ENCODE measurements at places on chromosomes 2 and 18.

DNA sequence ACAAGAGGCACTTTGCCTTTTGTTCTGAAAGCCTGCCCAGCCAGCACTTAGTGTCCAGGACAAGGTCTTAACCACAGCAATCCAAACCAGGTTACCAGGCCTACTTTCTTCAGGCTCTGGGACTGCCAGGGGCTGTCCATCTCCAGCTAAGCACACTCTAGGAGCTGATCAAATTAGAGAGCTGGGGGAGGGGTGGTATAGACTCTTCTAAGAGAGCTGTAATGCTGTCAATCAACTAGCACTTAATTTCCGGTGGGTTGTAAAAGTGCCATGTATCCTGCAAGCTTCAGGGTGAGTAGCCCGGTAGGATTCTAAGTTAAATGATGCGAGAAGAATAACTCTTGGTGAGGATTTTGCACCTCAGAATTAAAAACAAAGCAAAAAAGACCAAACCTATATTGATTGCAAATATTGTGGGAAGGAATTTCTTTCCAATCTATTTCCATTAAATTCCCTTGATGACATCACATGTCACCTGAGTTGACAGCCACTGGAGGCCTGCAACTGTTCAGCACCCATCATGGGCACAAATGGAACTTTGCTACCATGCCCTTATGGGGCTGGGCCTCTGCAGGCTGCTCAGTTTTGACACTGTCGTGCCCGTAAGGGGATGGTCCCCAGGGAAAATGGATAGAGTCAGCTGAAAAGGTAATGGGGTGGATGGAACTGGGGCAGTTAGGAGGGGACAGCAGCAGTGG is 8.7 kb upstream of the COX7A2L start:
- no peak for DNase-seq

GRCh38 chr18:63700501-63700900 is 2.3 kb upstream of the SERPINB11 start:
- DNase-seq, result no peak

DNA sequence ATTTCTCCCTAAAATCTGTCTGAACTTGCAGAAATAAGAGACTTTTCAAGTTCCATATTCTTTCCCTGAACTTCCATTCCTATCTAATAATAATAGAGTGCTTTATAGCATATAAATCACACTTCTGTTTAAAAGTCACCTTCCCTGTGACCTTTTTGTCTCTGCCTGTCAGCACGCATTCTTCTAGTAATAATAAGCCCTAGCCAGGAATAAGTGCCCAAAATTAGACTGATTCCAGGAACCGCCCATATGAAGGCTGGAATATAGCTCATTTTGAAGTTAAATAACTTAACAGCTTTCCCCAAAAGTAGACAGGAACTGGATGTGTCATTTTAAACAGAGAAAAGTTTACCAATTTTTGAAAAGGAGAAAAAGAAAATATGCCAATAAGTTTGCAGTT is 576.5 kb downstream of the EPHA4 start:
- no peak for DNase-seq

GRCh38 chr2:26904839-26905238 is 56.9 kb downstream of the DPYSL5 start:
- DNase-seq, result no peak

- DNase-seq, result no peak
Measured at GRCh38 chr18:59690996-59691395, 6.2 kb downstream of the CCBE1 start.

GRCh38 chr2:46521215-46521683 is 41.9 kb downstream of the TMEM247 start:
- DNase-seq, result no peak

- DNase-seq, result no peak
Measured at GRCh38 chr18:22335731-22336198, 82.0 kb downstream of the CTAGE1 start.

DNA sequence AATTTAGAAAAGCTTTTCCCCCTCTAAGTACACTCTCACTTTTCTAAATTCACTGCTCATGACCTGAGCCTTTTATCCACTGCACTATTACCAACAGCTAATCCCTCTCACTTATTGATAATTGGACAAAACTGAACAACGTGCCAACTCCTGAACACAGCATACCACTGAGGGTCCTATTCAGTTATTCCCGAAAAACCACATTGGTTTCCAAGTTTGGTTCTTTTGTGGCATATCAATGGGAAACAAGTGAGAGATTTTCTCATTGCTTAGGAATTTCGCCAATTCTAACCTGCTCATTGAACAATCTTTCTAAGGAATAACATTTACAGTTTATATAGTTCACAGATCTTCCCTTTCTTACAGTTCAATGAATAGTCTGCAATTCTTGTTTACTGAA is 977.4 kb downstream of the TMEM182 start:
- DNase-seq, result no peak

GRCh38 chr2:102070058-102070642 is 72.4 kb upstream of the IL1R1 start:
- no peak for DNase-seq

DNA sequence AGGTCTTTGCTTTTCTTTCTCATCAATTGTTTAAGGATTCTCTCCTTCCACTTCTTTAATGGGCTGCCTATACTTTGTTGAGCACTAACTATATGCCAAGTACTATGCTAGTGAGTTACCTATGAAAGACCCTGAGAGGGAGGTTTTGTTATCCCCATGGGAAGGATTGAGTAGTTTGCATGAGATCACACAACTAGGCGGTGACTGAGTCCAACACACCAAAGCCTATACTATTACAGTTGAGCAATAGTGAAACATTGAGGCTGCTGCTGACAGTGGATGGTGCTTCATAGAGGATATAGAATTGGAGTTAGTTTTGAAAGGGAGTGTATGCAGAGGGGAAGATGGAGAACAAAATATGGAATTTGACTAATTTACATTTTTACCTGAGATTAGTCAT is 15.8 kb downstream of the NABP1 start:
- DNase-seq, result no peak

All from natural killer cell (primary cell).